NCI-H2227 treated with DMSO at 0.1 percent for 48 hours (cell line): ENCODE measurements at places on chromosomes 6 and 20.

DNA sequence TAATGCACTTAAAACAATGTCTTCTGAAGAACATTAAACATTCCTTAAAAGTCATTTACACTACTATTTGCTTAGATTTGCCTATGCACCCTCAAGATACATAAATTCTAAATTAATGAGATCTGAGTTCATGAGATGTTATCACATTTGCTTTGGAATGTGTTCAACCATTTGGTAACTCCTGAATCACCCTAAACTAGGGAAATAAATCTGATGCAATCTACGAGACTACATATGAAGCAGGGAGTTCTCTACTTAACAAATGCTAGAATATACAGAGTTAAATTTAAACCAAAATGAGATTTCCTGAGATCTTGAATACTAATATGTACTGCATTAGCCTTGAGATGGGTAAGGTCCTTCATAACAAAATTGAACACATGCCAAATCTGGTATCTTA lies 170.1 kb downstream of the CLIC5 start:
- no peak for DNase-seq

DNA sequence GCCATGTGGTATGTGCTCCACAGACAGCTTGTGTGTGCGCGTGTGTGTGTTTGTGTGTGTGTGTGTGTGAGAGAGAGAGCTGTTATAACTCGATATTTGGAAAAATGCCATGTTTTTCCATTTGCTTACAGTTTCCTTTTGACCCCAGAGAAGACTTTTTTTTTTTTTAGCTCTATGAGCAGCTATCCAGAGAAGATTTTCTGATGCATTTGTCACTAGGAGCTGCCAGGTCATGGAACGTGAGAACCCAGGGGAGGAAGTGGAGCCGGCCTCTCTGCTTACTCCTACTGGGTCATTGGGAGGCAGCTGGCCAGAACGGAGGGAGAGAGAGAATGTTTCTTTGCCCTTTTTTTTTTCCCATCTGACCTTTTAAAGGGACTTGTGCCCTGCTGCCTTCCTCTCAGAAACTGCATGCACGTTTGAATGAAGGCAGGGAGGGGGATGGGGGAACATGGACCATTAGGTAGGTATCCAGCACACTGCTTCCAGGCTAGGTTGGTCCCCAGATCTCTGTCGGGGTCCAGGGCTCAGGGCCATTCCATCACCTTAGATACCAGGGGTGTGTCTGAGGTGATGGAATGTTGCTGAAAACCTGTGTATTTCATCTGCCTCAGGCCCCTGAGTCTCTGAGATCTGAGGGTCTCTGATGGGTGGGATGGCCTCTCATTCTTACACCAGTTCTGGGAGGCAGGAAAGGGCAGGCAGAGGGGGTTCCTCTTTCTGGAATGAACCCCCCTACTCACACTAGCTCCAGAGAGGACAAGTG lies 11.2 kb upstream of the MRPS18A start:
- DNase-seq = no peak

GRCh38 chr6:12381587-12381986 lies 91.4 kb downstream of the EDN1 start:
- DNase-seq = no peak

DNA sequence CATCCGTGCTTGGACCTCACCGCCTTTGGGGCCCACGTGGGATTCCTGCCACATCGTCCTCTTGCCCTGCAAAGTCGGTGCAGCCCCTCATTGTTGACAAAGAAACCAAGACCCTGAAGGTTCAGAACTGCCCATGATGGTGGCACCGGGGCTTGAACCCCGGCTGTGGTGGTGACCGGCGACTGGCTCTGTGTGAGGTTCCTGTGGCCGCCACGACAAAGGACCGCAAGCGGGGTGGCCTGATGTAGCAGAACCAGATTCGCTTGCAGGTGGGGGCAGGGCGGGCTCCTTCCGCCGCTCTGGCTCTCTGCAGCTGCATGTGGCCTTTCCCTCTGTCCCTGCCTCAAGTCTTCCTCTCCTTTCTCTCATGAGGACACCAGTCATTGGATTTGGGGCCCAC lies 28.7 kb downstream of the SLCO4A1 start:
- no peak for DNase-seq

DNA sequence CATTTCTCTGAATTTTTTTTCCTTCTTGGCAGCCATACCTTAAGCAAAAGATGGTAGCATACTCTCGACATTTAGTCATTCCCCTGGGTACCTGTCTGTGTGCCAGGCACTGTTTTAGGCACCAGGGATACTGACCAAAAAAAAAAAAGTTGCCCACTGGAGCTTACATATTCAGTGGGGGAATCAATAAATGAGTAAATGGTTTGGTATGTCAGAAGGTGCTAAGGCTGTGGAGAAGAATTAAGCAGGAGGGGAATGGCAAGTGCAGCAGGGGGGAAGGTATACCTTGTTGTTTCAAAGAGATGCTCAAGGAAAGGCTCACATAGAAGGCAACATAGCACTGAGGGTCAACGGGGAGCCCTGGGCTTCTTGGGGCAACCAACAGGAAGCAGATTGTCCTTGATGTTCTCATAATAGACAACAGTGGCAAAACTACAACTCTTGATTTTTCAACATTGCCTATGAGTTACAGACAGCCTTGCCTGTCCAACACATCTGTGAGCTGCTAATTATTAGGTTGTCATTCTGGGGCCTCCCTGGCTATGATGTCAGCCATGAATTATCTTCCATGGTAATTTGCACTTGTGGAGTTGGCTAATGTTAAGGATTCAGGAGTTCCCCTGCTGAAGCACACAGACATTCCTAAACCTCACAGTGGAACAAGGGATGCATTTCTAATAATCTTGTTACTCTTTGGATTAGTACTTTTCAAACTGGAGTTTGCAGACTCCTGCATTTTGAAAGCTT lies 19.6 kb downstream of the NT5E start:
- no peak for DNase-seq

DNA sequence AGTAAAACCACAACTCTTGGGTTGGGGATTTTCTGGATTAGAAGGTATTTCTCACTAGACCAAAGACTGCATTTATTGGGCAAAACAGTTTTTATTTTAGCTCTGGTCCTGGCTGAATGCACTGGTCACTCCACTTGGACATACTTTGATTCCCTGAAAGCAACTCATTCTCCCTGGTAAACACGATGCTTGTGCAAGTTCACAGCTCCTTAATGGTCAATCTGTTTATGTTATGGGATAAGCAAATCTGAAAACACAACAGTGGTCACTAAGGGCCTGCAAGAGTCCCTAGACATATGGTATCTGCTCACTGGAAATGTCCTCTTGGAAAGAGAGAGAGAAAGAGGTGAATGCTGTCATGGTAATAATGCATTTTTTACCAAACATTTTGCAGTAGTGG lies 559.8 kb downstream of the CDH26 start:
- no peak for DNase-seq

- DNase-seq = no peak
Observed at GRCh38 chr6:88922775-88923548, 40.5 kb downstream of the RNGTT start.

- no peak for DNase-seq
Observed at GRCh38 chr6:115668211-115668610, 392.5 kb downstream of the FRK start.

DNA sequence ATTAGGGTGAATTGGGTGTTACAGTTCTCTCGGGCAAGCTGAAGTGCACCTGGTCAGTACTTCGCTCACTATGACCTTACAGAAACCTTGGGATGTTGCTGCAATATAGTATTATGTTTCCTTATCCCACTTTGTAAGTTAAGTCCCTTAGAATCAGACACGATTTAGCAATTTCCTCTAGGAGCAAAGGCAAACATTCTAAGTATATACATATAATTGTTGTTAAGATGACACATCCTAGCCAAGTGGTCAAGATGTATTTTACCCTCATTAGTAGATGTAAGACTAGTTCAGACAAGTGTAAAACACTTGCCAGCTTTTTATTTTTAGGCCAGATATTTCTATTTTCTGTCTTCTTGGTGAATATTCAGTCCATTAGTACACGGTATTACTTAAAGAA lies 31.1 kb upstream of the RGS17 start:
- no peak for DNase-seq

DNA sequence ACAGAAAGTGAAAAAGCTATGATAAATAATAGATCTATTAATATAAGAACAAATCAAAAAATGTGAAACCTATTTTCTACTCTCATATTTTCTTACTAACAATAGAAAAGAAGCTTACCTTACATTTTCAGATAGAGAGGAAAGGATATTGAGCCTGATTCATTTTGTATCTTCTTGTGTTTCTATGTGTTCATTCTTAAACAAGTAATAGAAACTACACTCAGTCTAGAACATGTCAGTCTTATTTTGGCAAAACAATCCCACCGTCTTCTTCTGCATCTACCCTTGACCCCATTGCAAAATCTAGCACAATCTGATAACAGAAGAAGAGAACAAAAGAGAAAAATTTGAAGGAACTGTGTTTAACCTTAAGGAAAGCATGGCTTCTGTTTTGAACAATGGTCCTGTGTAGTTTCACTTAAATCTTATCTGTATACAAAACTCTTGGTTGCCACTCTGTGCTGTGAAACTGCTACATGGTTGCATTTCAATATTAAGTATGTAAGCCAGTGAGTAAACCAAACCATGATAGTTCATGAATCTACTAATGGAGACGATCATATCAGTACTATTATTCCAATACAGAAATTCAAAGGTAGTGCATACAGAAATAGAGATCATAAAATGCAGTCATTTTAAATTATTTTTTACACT lies 69.5 kb upstream of the LGSN start:
- DNase-seq = no peak

- no peak for DNase-seq
Observed at GRCh38 chr6:39496915-39497314, 174.4 kb upstream of the KCNK16 start.

- DNase-seq = no peak
Observed at GRCh38 chr6:16105854-16106253, 23.0 kb upstream of the MYLIP start.

DNA sequence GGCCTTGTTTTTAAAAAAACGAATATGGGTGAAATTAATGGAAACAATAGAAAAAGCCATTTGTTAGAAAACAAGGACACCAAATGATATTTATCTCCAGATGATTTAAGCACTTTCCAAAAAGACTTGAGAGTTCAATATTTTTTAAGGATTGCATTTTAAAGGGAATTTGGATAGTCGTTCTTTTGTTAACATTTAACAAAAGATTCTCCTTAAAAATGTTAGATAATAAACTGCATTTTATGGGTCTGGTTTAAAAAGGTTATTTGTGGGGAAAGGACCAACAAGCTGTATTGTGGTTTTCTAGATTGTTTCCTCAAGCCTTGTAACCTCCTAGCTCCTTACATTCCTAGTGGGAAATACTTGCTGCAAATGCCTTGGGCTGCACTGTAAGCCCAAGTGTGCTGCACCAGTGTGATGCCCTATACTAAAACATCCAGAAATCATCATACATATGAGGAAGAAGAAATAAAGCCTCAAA lies 1.5 kb upstream of the PHIP start:
- DNase-seq = no peak

DNA sequence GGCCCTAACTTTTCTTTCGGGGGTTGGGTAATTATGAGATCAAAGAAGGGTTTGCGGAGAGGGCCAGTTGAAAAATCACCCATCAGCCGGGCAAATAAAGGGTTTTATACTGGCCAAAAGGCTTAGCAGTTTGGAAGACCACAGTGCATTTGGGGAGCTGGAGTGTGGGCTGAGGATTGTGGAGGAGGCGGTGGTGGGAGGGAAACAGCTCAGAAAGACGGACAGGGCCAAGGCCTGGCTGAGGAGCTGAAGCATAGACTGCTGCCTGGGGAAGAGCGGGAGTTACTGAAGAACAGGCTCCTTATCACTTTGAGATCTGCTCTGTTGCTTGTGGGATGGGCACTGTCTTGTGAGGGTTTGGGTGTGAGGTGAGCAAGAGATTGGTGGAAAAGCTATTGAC lies 144.2 kb downstream of the CARMIL1 start:
- DNase-seq = no peak

GRCh38 chr20:58702161-58702510 lies 9.5 kb downstream of the NPEPL1 start:
- DNase-seq = no peak
